ENCODE measurements at places on chromosomes 1 and 21.

- DNase-seq, result no peak
These were observed 5.7 kb downstream of the HAPLN2 start for GRCh38 chr1:156624814-156625435.

- no peak for DNase-seq
These were observed 2.7 kb downstream of the KHDC4 start for GRCh38 chr1:155931332-155932038.

- no peak for DNase-seq
These were observed 40.0 kb upstream of the PRELP start for GRCh38 chr1:203435615-203436014.

GRCh38 chr1:8970870-8971337 lies 25.2 kb downstream of the CA6 start:
- DNase-seq, result no peak

- DNase-seq, result no peak
These were observed 164.6 kb downstream of the PLPP3 start for GRCh38 chr1:56414728-56415224.

DNA sequence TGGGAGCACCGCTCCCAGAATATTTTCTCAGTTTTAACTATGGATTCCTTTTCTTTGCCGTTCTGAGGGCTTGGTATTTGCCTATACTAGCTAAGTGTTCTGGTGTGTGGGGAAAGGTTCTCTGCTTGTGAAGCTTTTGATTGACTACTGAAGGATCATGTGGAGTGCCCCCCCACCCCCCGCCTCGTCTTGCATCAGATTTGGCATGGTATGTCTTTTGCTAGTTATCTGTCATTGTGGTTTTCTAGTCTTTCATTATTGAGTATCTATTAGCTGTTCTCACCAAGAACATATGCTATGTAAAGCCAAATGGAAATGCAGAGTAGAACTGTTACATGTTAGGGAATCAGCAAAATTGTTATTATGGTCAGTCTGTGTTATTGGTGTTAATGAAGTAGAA lies 58.3 kb downstream of the MACF1 start:
- DNase-seq, result no peak

DNA sequence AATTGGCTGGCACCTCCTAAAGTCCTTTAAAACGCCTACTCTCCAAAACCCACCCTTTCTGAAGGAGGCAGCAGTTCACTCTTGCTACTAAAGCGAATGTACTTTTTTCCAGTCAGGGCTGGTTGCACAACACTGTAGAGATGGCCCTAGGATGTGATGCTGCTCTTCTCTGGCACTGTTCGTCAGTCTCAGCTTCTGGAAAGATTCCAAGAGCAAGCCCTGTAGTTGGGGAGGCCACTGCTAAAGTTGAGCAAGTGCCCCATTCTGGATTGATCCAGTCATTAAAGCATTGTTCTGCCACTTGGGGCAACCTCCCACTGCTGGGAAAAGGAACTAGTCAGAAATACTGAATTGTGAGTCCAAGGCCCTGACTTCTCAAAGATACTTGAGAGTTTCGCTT lies 28.5 kb upstream of the KCNQ4 start:
- no peak for DNase-seq

- no peak for DNase-seq
These were observed 27.7 kb downstream of the PKP1 start for GRCh38 chr1:201310986-201311355.

Measured in stimulated activated CD8-positive, alpha-beta memory T cell treated with anti-CD3 and anti-CD28 coated beads, Interleukin-15, amount 100 ng/mL, for 24 hours (primary cell).